Panc1 (cell line): ENCODE measurements at places on chromosomes 4 and X.

- no peak for DNase-seq
These were observed 124.6 kb downstream of the CORIN start for GRCh38 chr4:47713129-47713834.

DNA sequence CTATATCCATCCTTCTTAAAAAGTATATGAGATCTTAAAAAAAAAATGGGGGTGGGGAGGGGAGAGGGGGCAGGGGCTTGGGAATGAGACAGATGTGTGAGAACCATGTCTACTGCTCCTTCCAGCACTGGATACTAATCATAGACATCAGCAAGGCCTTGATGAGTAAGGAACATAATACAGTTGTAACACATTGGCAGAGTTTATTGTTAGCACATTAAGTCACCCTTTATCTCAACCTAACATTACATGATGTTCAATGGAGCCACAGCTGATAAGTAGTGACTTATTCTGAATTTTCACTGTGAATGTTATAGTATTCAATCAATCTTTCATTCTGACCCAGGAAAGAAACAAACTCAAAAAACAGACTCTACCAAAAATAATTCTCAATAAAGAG, 47.3 kb upstream of the KCNE5 start:
- DNase-seq: no peak

DNA sequence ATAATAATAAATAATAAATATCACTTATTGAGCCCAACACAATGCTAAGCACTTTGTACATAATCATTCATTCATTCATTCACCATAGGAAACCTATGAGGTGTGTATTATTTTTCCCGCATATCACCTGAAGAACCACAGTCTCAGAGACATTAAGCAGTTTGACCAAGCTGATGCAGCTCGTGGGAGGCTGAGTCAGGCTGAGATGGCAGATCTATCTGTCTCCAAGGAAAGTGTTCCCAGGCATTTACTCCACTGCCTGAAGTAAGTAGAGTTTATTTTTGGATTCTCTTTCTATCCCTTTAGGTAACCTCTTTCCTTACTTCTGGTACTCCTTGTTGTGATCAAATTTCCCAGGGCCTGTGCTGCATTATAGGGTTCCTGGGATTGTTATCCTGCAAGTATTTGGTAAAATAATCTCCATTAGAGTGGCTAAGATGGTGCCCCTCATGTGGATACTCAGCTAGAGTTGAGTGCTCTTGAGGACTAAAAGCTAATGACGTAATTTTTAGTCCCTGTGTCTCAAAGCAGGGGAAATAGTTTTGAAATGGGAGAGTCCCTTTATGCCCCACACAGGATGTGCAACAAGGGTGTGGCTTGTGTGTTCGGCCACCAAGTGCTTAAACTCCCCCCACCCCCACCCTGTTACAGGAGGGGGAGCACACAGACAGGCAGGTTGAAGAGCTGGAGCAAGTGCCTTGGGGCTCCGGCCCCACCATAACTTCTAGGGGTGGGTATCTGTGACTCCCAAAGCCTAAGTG, 467.0 kb downstream of the STIM2 start:
- no peak for DNase-seq

- no peak for DNase-seq
These were observed 436.2 kb downstream of the FAT4 start for GRCh38 chr4:125750828-125751466.

- DNase-seq: no peak
These were observed 11.6 kb downstream of the CXCR3 start for GRCh38 chrX:71606536-71607216.
